T follicular helper cell (primary cell): ENCODE measurements at places on chromosomes 12 and 14.
A peak's percentile ranks its signal among the peaks of the same experiment; 100 is the strongest.

- no peak for DNase-seq
Observed at GRCh38 chr14:89609500-89610100, 192.6 kb upstream of the FOXN3 start.

- DNase-seq: no peak
Observed at GRCh38 chr12:128857133-128857763, 4.0 kb downstream of the GLT1D1 start.

DNA sequence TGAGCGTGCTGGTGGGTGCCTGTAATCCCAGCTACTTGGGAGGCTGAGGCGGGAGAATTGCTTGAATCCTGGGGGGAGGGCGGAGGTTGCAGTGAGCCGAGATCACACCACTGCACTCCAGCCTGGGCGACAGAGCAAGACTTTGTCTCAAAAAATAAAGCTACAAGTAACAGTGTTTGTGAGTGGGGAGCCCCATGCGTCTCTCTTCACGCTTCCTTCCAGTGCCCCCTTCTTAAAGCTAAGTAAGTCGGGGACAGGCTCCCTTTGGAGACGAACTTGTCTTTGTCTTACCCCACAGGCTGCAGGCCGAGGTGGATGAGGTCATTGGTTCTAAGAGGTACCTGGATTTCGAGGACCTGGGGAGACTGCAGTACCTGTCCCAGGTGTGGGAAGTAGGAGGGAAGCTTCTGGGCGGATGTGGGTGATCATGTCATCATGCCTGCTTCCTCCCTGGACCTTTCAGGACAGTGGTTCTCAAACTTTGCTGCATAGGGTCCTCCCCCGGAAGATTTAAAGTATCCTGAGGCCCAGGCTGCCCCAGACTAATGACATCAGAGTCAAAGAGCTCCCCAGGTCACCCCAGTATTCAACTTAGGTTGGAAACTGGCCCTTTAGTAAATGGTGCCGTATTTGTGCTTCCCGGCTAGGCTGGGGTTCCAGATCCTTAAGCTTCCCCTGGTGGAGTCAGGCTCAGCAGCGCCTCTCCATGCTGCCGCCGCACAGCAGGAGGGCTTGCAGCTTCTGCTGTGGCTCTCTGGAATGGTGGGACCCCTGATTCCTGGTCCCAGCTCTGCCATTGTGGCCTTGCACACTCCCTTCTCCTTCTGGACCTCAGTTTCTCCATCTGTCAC, 37.1 kb downstream of the CYP46A1 start:
- DNase-seq: no peak

DNA sequence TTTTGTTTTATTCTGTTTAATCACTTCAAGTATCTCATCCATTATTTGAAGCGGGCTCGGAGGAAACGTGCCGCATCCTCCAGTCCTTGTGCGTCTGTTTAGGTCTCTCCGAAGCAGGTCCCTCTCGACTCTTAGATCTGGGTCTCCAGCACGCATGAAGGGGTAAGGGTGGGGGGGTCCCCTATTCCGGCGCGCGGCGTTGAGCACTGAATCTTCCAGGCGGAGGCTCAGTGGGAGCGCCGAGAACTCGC, 311 bp upstream of the LGR5 start:
- DNase-seq: no peak

GRCh38 chr14:103561381-103562178, 877 bp downstream of the BAG5 start:
- peak; percentile 13 for DNase-seq

- DNase-seq: no peak
Observed at GRCh38 chr12:48489012-48489411, 6.7 kb downstream of the C12orf54 start.

GRCh38 chr12:106893451-106893850, 62.3 kb upstream of the TMEM263 start:
- no peak for DNase-seq

DNA sequence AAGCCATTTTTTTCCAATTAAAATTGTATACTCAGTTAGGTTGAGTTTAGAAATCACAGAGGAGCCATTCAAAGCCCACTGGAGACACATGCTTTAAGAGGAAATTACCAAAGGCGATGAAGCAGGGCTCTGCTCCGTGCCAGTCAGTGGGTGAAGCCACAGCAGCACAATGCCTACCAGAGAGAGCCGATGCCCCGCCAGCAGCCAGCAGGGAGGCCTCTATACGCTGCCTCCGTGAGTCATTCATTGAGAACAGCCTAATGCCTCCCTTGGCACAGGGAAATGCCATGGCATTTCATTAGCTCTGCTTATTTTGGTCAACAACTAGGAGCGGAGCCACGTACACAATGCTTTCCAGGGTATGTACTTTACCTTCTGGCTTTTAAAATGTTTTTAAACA, 197.8 kb upstream of the FRMD6 start:
- no peak for DNase-seq

- peak; percentile 18 for DNase-seq
Observed at GRCh38 chr14:59189091-59189785, 771 bp downstream of the DAAM1 start.

DNA sequence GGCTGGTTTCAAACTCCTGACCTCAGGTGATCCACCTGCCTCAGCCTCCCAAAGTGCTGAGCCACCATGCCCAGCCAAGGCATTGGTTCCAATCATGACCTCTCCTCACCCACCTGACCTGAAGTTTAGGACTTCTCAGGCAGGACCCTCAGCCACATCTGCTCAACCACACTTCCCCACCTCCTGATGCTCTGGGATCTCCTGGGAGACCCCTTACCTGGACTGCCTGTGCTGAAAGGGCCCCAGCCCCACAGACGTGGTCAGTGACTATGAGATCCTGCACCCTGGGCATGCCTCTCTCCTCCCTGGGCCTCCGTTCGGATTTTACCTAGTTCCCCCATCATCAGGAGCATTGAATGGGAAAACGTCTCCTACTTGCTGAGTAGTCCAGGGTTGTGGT, 18.0 kb downstream of the GSC start:
- DNase-seq: no peak

DNA sequence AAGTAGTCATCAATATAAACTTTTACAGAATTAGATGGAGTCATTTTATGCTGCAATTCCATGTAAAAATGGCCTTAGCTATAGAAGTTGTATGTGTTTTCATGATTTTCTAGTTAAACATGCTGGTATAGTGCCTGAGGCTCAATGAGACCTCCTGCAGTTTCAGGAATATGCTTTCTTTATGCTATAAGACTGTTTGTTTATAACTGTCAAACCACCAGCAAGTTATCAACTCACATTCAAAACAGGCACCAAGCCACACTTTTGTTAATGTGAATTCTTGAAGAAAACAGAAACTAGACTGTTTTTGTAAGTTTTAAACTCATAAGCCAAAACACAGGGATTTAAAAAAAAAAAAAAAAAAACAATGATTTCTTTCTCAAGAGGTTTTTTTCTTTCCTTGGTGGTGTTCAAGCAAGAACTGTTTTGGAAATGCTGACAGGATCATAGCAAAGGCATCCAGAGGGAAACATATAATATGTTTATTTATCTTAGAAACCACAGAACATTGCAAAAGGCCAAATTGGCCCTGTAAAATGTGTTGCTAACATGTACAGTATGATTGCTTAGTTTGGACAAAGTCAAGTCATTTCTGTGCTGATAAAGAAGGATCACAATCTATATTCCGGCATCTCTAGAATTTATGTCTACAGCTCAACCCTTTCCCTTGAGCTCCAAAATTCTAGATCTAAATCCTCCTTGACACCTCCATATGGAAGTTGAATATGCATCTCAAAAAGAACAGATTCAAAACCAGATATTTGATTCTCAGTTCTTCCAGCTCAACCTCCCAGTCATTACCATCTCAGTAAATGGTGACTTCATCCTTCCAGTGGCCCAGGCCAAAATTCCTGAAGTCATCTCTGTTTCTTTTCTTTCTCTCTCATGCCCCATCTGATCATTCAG, 29.0 kb upstream of the LUM start:
- no peak for DNase-seq

DNA sequence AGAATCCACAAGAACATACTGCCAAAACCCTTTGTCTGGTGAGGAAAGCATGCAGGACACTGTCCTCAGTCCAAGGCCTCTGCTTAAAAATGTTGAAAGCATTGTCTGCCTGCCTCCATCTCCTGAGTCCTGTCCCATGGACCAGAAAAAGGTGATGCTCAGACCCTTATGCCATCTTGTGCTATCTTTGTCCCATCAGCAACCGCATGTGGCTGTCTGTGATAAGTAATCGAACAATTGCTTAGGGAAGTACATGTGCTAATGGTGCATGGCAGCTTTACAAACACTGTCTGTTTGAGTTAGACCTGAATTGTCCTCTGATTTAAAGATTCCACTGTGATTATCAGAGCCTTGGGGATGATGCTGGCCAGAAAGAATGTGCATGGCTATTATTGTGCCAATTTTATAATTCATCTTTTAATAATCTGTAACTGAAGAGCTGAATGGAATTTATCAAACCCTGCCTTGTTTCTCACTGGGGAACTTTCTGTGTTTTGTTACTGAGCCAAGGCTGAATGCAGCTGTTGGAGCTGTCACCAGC, 177.5 kb downstream of the DACT1 start:
- no peak for DNase-seq
